ENCODE measurements at places on chromosomes 1 and 21.

GRCh38 chr1:185111873-185112272 lies 44.9 kb downstream of the TRMT1L start:
- DNase-seq: no peak

GRCh38 chr1:220956501-220957232 lies 77.4 kb downstream of the HLX start:
- DNase-seq: no peak

DNA sequence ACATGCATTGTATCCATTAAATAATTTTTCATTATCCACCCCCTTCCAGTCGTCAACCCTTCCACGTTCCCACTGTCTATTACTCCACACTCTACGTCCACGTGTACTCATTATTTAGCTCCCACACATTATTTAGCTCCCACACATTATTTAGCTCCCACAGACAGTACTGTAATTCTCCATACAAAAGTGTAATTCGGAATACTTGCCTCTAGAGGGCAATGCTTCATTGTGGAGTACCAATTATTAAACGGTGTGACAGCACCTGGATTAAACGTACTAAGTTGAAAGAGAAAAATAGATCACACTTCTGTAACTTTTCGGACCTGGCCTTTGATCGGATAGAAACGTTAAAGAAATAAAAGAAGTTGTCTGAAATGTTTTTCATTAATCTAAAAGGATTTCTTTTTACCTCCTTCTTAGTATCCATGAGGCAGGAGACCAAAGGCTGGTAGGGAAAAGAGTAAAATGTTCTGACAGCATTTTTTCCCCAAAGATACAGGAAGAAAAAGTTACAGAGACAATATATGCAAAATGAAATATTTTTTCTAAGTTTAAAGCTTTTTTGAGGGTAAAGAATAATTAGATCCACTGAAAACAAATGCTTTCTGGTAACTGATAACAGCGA lies 99.2 kb downstream of the LHX8 start:
- peak; percentile 59 for DNase-seq

GRCh38 chr21:18163956-18164355 lies 80.7 kb upstream of the CHODL start:
- no peak for DNase-seq

DNA sequence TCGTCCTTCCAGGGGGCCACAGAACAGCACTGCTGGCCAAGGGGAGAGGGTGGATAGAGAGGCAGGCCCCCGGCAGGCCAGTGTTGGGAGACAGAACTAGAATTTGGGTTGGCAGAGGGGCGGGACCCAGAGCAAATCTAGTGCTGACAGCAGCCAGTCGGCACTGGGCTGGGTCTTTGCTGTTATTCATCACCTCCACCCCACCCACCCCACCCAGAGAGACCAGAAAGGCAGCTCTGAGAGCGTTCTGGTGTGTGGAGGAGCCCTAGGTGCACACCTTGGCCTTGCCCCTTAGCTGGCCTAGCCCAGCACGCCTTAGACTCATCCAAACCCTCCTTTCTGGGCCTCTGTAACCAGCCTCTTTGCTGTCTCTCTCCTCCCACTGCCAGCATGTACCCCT lies 6.4 kb upstream of the PKP1 start:
- no peak for DNase-seq

- no peak for DNase-seq
Measured at GRCh38 chr1:197440715-197441114, 172.7 kb downstream of the CRB1 start.

DNA sequence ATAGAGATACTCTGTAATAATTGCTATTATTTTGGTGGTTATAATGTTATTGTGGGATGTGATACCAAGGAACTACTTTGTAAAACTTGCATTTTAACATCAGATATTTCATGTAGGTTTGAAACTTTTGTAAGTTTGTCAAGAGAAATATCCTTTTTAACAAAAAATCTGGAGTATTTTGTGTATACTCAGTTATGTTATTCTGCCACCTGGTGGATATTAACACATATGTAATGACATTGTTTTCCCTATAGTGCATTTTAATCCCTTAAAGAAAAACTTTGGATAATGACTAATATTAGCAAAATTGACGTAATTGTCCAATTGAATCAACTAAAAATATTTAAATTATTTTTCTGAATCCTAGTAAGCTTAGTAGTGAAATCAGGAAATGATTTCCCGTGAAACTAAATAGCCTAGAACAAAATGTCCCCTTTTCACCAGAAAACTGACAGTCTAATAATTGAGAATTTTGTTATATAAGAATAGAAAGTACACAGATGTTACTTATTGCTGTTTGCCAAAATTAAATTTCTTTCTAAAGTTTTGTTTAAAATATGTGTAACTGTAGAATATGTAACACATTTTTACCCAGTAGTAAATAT lies 39.6 kb downstream of the KCTD3 start:
- DNase-seq: peak; percentile 60

- DNase-seq: no peak
Measured at GRCh38 chr1:87450615-87451209, 122.0 kb downstream of the LMO4 start.

DNA sequence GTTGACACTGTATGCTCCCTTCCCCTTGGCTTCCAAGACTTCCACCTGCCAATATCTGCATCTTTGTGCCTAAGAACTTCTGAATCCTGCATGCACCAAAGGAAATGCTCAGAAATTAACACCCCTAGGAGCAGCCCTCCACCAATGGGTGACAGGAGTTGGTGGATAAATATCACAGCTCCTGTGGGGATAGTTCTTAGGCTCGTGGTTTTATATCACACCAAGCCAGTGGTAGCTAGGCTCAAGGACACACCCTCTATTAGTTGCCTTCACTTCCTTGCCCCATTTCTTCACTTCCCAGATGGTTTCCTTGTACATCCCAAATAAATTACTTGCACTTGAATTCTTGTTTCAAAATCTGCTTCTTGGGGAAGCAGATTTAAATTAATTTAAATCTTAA lies 16.9 kb upstream of the CDC14A start:
- peak; percentile 82 for DNase-seq

- DNase-seq: no peak
Measured at GRCh38 chr1:10730985-10731384, 65.5 kb downstream of the CASZ1 start.

GRCh38 chr1:32180186-32181060 lies 948 bp downstream of the TXLNA start:
- DNase-seq: peak; percentile 66

DNA sequence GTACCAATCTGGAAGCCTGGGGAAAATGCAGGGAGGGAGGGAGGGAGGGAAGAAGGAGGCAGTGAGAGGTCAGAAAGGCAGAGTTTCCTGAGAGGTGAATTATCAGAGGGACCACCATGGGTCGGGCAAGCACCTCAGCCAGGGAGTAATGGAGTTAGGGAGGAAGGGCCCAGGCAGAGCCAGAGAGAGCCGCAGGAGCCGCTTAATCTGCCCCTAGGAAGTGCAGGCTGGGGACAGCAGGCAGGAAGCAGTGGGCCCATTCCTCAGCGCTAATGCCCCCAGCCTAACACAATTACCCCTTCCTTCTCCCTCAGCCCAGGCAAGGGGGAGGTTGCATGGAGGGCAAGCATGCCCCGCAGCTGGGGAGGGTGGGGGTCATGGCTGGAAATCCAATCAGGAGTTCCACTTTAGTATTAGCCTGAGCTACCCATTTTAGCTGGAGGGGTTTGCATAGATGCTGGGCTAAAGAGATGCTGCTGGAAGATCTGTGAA lies 109.0 kb downstream of the TMEM53 start:
- no peak for DNase-seq

- DNase-seq: peak; percentile 44
Measured at GRCh38 chr1:3745590-3746381, 6.5 kb upstream of the CCDC27 start.

DNA sequence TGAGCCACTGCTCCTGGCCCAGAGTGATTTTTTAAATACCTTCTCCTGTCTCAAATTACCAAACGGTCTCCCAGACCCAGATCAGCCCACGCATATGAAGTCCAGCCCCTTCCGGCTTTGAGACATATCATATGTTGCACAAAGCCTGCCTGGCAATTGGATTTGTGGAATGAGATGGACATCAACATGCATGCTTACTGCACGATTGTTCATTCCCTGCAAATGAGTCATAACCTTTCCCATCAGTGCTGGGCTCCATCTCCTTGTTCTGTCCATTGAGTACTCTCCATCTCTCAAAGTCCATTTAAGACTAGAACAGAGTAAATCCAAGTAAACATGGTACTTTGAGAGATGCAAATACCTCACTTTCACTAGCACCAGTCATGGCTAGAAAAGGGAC lies 612.2 kb upstream of the USP24 start:
- no peak for DNase-seq

DNA sequence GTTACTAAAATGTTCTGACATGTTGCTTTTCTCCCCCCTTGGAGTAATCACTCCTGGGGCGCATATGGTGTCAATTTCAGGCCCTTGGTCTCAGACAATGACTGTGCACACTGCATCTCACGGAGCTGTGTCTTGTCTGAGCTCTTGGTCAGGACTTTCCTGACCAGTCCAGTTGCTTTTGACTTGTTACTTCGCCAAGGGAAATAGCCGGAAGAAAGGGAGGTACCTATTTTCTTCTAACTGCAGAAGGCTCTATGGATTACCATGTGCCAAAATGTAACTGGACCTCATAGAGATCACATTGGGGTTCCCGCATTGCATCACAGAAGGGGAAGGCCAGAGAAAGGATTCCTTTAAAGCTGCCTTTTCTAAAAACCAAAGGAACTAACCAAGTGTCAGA lies 68.6 kb downstream of the SPAG17 start:
- no peak for DNase-seq

DNA sequence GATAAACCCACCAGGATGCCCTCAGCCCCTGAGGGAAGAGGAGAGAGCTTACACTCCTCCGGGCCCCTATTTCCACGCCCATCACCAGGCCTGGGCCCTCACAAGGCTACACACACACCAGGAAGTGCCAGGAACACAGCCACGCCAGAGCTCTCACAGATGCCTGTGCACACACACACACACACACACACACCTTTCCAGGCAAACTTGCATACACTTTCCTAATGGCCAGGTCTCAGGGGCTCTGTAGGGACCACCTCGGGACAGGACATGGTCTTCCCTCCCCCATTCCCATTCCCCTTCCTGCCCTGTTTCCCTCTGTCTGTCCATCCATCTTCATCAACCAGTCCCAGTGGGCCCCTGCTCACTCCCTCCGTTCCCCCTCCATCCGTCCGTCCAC lies 9.7 kb upstream of the EPHA2 start:
- DNase-seq: no peak

DNA sequence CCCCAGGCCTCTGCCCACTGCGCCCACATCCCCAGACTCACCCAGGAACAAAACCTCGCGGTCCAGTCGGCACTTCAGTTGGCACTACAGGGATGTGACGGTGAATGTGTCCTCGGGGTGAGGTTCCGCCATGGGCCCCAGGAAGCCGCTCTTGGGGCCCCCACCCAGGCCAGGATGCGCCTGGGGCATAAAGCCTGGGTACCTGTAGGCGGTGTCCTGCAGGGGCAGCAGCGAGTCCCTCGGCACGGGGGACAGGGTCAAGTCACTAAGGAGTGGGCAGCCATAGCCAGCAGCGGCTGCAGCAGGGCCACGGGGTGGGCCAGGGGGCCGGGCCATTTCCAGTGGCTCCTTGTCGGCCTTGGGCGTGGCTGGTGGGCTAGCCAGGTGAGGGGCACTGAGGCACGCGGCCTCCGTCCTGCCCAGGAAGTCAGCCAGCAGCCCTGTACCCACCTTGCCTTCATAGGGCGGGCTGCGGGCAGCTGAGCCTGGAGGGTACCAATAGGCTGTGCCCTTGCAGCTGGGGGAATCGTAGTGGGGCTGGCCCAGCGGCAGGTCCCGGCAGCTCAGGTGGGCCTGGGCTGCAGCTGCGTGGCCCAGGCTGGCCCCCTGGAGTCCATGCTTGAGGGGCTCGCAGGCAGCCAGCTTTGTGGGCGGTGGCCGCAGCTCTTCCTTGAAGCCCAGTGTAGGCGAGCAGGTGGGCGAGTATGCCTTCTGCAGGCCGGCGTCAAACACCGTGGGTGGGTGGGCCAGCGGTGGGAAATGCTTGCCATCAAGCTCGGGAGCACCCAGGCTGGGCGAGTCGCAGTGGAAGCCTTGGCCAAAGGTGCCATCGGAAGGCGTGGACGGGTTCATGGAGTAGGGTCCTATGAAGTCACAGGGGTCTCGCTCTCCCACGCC lies 56.5 kb downstream of the AHDC1 start:
- DNase-seq: no peak

DNA sequence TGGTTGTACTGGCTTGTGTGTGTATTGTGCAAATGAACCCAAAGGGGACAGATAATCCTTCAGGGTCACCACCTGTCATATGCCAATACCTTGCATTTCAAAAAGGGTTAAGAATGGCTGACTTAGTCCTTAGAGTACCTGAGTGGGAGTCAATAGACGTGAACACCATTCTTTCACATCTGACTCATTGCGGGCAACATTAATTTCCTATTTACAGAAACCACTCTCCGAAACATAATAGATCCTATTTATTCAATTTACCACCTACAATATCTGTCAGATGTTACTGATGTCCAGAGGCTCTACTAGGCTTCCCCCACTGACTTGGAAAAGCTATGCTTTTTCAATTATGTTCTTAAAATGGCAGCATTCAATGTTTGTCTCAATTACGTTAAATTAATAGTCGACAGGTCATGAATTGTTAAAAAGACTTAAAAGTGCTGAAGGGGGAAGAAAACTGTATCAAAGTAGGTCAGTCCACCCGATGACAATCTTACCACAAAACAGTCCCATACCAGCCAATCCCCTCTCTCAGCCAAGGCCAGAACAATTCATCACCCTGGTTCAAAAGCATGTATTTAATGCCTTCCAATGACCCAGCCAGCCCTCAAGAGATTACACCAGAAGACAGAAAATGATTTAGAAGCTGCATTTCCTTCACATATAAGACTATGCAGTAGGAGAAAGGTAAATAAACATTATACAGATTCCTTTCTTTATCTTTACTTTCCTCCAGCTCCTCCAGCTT lies 48.6 kb upstream of the PLA2G2C start:
- no peak for DNase-seq

GRCh38 chr1:226912587-226913176 lies 27.4 kb upstream of the COQ8A start:
- DNase-seq: peak; percentile 75

GRCh38 chr1:119808972-119809550 lies 2.2 kb downstream of the REG4 start:
- DNase-seq: peak; percentile 87

DNA sequence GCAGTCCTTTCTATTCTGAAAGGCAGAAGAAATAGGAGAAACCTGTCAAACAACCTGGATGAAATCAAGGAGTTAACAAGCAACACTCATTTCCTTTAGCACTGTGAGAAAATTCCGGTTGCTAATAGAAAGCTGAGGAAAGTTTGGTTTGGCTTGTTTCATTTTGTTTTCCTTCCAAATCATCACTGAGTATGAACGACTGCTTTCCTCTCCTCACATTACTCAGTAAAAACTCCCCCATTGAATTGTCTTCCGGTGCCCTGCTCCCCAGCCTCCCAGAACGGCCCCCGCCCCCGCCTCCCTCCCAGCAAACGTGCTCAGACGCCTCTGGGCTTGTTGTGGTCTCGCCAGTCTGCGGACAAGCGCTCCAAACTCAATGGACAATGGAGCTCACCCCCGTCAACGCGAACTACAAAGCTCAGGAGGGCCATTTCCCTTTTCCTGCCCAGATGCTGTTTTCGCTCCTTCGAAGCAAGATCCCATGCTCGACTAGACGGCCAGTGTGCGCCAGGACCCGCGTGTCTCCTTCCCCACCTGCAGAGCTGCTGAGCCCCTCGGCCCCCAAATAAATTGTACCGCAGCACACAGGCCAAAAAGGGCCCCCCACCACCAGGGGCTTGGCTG lies 747 bp downstream of the STX6 start:
- DNase-seq: peak; percentile 77

- no peak for DNase-seq
Measured at GRCh38 chr1:89166705-89167104, 9.1 kb downstream of the GBP7 start.

Measured in hematopoietic multipotent progenitor cell treated with erythropoietin and hydrocortisone succinate and interleukin-3 and kit ligand, for 4 days (in vitro differentiated cells).